SK-N-SH (cell line): ENCODE measurements at places on chromosomes 16 and 17. TPM values are rescaled to one million over a fixed set of nuclear protein-coding genes. Genes with fewer than 3 reads are reported as not detected.

GRCh38 chr16:74480150-74481029, 59.1 kb upstream of the CLEC18B start:
- no peak overlapping the region for H3K27ac ChIP-seq
- no peak overlapping the region for H3K4me3 ChIP-seq
- DNase-seq, result no peak

HAS3 gene
- polyA plus RNA-seq, result 38.7 and 52.4 TPM in 2 replicates

ADAM11 gene
- polyA plus RNA-seq, result 1.8 and 2.5 TPM in 2 replicates

KRT222 gene
- polyA plus RNA-seq, result not detected in 2 replicates

PHF12 gene
- polyA plus RNA-seq, result 17.8 and 24.0 TPM in 2 replicates
